Lung (tissue), 17 donors: ENCODE measurements at places on chromosomes 13 and 19. TPM values are rescaled to one million over a fixed set of nuclear protein-coding genes. Genes with fewer than 3 reads are reported as not detected.

LSR gene
- total RNA-seq = 82.0 TPM

MISP gene
- 14.9 TPM for total RNA-seq

HIPK4 gene
- not detected for total RNA-seq

ZIC2 gene
- total RNA-seq = not detected

GRCh38 chr19:49837425-49837824 is 13.5 kb upstream of the PTOV1 start:
- H3K27ac ChIP-seq = no peak overlapping the region
- H3K4me3 ChIP-seq = no peak overlapping the region
- H3K27me3 ChIP-seq = no peaks in the 10 kb centered on the region
- H3K4me1 ChIP-seq = no peaks in the 10 kb centered on the region

DNA sequence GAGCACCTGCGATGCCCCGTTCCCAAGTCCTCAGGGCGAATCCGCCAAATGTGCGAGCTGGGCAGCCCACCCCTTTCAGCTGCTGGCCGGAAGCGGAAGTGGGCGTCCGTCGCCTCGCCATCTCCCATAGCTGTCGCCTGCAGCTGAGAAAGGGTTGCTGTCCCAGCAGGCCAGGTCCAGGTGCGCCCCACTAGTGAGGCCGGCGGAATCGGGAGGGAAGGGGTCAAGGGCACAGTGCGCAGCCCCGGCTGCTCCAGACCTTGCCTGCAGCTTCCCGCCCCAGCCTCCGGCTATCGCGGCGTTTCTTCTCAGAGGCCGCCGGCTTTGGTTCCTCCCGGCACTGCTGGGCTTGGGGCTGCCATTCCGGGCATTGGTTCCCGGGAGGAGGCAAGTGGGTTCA is at the start of gene ZNF177:
TSS of gene ZNF177 (plus strand) at position 109 of the 400 bp plus-strand sequence. CDS start 15,299 bp downstream, outside the sequence.
- no peak within 1 kb of the TSS for H3K4me3 ChIP-seq
- peaks cover 6% of the 10 kb centered on the region for H3K4me1 ChIP-seq
- peak; percentile 71 for DNase-seq
- H3K36me3 ChIP-seq = peaks cover 32% of the 10 kb centered on the region
- H3K27ac ChIP-seq = no peak within 1 kb of the TSS
- no peaks in the 10 kb centered on the region for H3K27me3 ChIP-seq

- H3K27me3 ChIP-seq = no peaks in the 10 kb centered on the region
- H3K27ac ChIP-seq = peak overlapping the region; percentile 83
- peaks cover 11% of the 10 kb centered on the region for H3K4me1 ChIP-seq
- no peak for DNase-seq
Observed at GRCh38 chr19:1591421-1592023, 1.1 kb downstream of the MBD3 start.

- H3K4me1 ChIP-seq = no peaks in the 10 kb centered on the region
- H3K27me3 ChIP-seq = no peaks in the 10 kb centered on the region
- H3K36me3 ChIP-seq = no peaks in the 10 kb centered on the region
- DNase-seq = no peak
- no peak overlapping the region for H3K27ac ChIP-seq
Observed at GRCh38 chr13:91554101-91554500, 155.7 kb downstream of the GPC5 start.

GRCh38 chr13:65095161-65096082 is 2134.7 kb downstream of the PCDH9 start:
- no peak overlapping the region for H3K4me3 ChIP-seq
- no peak overlapping the region for H3K27ac ChIP-seq
- no peaks in the 10 kb centered on the region for H3K27me3 ChIP-seq

- H3K27ac ChIP-seq = peak overlapping the region; percentile 15
- no peaks in the 10 kb centered on the region for H3K4me1 ChIP-seq
- H3K27me3 ChIP-seq = no peaks in the 10 kb centered on the region
- no peak overlapping the region for H3K4me3 ChIP-seq
- no peaks in the 10 kb centered on the region for H3K36me3 ChIP-seq
- DNase-seq = no peak
Observed at GRCh38 chr13:20505405-20506366, 20.0 kb downstream of the CRYL1 start.

DNA sequence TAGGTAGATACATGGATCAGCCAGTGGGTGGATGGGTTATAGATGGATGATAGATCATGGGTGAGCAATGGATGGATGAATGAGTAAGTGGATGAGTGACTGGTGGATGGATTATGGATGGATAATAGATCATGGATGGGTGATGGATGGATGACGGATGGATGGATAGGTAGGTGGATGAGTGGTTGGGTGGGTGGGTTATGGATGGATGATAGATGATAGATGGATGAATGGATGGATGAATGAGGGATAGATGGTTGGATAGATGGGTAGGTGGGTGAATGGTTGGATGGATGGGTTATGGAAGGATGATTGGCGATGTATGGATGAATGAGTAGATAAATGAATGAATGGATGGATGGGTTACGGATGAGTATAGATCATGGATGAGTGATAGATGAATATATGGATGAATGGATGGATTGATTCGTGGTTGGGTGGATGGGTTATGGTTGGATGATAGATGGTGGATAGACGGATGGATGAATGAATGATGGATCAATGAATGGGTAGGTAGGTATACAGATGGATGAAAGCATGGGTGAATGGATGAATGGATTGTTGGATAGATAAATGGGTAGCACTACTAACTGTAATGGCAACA is 27.0 kb upstream of the PTPRS start:
- no peak for DNase-seq
- H3K36me3 ChIP-seq = no peaks in the 10 kb centered on the region
- peaks cover 5% of the 10 kb centered on the region for H3K27me3 ChIP-seq

- H3K27ac ChIP-seq = no peak overlapping the region
- no peak overlapping the region for H3K4me3 ChIP-seq
- DNase-seq = no peak
Observed at GRCh38 chr13:103273825-103274224, 207.6 kb upstream of the SLC10A2 start.

- no peak overlapping the region for H3K4me3 ChIP-seq
- H3K4me1 ChIP-seq = peaks cover 1% of the 10 kb centered on the region
- H3K27ac ChIP-seq = no peak overlapping the region
Observed at GRCh38 chr19:10372690-10373089, 7.7 kb downstream of the TYK2 start.

DNA sequence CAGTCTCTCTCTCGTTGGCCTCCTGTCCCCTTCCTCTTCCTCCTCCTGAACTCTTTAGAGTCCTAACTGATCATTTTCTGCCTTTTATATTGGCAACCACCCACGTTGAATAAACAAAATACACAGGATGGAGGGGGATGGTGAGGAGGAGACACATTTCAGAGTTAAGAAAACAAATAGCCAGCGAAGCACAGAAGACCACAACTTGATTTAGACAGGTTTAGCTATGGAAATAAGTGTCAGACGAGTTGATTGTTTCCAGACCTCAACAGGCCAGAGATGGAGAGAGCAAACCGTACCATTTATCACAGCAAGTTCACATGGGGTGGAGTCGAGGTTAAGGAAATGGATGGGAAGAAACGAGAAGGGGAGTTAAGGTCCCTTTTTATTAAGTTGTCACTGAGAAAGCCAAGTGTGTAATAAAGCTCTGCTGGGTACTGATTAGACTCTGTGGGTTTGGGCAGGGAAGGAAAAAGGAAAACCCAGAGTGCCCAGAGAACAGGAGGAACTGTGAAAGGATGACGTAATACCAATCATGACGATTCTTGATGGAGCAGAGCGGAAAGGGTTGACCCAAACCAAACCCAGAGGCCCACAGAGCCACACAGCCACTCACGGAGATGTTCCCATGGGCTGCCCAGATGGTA is 11.1 kb upstream of the SERP2 start:
- no peak overlapping the region for H3K27ac ChIP-seq
- no peaks in the 10 kb centered on the region for H3K36me3 ChIP-seq
- no peak for DNase-seq
- H3K4me1 ChIP-seq = peaks cover 5% of the 10 kb centered on the region

DNA sequence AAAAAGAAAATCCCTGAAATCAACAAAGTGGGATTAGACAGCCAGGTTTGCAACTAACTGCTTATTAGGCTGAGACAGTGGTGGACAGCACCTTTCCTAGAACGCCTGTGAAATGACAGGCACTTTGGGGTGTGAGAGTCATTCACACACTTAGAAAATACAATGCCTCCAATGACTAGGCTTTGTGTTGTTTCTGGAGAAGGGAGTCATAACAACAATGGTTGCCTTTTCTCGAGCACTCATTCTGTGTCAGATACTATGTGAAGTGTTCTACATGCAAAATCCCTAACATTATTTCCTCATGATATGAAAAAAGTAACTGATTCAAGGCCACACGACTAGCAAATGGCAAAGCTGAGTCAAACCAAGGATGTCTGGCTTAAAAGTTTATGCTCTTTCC is 41.2 kb downstream of the SACS start:
- no peaks in the 10 kb centered on the region for H3K27me3 ChIP-seq
- no peak for DNase-seq
- H3K36me3 ChIP-seq = no peaks in the 10 kb centered on the region
- no peak overlapping the region for H3K27ac ChIP-seq

DNA sequence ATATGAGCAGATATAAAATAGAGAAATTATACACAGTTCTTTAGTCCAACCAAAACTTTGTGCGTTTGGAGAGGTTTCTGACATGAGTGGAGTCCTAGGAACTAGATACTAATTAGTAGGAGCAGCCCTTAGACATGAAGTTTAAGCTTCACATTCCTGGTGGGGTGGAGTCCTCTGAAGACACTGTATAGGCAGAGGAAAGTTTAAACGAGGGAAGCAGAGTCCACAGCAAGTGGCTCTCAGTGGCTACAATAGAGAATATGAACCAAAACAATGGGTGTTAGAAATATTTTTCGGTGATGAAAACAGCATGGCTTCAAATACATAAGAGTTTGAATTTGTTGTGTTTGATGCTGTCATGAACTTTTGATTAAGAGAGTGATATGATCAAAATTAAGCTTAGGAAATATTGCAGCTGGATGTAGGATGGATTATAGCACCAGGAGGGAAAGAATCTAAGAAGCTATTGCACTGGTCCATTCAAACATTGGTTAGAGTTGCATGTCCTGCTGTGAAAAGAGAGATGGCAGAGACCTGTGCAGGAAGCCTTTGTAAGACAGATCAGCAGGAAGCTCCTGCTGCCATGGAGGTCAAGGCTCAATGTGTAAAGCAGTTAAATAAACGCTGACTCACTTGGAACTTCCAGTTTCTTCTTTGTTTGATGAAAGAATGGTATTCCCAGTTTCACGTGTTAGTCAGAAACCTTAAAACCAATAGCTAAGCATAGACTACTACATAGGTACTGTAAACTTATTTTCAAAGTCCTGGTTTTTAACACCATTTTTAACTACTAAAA is 175.2 kb downstream of the TDRD3 start:
- no peaks in the 10 kb centered on the region for H3K27me3 ChIP-seq
- H3K4me3 ChIP-seq = no peak overlapping the region
- H3K27ac ChIP-seq = no peak overlapping the region
- no peaks in the 10 kb centered on the region for H3K4me1 ChIP-seq
- DNase-seq = no peak

DNA sequence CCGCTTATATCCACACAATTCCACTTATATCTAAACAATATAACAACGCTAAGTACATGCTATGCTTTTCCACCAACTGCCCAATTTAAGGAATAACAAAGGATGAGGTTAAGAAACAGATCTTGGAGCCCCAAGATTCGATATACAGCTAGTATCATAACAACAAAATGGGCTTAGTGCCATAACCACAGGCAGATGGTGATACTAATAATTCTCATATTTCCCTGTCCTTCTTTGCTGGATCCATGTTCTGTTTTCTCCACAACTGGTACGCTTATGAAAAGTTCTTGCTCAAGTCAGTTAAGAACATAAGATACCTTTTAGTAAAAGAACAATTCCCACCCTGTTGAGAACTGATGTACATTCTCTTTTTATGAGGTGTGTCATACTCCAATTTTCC is 33.9 kb downstream of the CAB39L start:
- no peak overlapping the region for H3K27ac ChIP-seq
- H3K36me3 ChIP-seq = no peaks in the 10 kb centered on the region
- no peak overlapping the region for H3K4me3 ChIP-seq
- no peaks in the 10 kb centered on the region for H3K27me3 ChIP-seq
- DNase-seq = no peak

- H3K4me3 ChIP-seq = no peak overlapping the region
- H3K36me3 ChIP-seq = peaks cover 44% of the 10 kb centered on the region
- H3K27ac ChIP-seq = no peak overlapping the region
- H3K27me3 ChIP-seq = no peaks in the 10 kb centered on the region
- H3K4me1 ChIP-seq = no peaks in the 10 kb centered on the region
Observed at GRCh38 chr19:11721681-11722080, 17.1 kb downstream of the ZNF823 start.

DNA sequence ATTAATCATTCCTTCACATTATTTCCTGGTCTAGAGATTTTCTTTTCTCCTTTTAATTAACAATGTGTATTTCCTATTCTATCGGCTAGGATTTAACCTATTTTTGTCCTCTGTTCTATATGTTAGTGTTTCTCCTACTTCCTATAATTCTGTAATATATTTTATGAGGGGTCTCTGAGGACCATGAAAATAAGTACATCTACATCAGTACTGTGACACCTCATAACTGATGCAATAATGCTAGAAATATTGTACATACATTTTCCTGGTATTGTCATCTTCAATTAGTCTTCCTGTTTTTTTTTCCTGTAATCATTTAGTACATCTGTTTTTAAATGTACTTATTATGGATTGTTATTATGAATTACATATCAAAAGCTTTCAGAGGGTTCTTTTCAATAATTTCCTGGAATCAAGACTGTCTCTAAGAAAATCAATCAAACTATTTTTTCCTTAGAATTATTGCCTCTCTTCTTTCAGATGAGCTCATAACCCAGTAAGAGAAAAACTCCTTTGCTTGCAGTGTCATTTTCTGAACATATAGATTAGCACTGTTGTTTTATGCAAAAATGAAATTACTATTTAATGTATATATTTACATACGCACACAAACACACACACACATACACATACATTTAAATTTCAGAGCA is 1004.3 kb downstream of the SLITRK5 start:
- no peak overlapping the region for H3K4me3 ChIP-seq
- H3K27ac ChIP-seq = no peak overlapping the region
- H3K36me3 ChIP-seq = no peaks in the 10 kb centered on the region

DNA sequence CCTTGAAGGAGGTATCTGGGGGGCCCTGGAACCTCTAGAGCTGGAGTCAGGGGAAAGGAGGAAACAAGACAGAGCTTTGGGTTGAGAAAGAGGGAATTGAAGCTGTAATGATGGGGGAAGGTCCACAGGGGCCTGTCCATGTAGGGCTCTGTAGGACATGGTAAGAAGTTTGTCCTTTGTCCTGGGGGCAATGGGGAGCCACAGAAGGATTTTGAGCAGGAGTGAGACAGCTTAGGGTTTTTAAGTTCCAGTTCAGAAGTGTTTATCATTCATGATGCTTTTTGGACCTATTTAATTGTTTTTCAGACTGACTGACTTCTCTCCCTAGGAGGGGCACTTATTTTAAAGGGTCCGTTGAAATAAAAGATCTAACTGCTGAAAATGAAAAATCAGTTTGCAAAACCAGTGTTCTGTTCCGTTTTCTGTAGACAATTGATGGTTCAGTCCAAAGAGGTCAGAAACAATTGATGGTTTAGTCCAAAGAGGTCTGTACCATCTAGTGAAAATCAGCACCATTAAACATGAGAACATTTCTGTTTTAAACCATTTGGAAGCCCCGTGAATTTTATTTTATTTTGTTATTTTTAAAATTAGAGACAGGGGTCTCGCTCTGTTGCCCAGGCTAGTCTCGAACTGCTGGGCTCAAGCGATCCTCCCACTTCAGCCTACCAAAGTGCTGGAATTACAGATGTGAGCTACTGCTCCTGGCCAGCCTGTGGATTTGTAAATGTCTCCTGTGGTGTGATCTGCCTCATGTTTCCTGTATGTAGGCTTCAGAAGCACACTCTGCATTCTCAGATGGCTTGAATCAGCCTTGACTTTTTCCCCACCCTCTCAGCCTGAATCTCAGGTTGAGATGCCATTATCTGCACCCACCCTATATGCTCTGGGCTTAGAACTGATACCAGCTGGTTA is 8.4 kb downstream of the PLD3 start:
- DNase-seq = no peak
- H3K27me3 ChIP-seq = no peaks in the 10 kb centered on the region
- H3K4me3 ChIP-seq = no peak overlapping the region
- H3K27ac ChIP-seq = no peak overlapping the region
